Vagina (tissue), 2 donors: ENCODE measurements at places on chromosomes 3 and 15.
A peak's percentile ranks its signal among the peaks of the same experiment; 100 is the strongest.

GRCh38 chr15:44536302-44536961 is 515 bp upstream of the EIF3J start:
- peak overlapping the region; percentile 97 for H3K27ac ChIP-seq
- peaks cover 43% of the 10 kb centered on the region for H3K4me1 ChIP-seq
- H3K27me3 ChIP-seq: no peaks in the 10 kb centered on the region
- no peaks in the 10 kb centered on the region for H3K36me3 ChIP-seq
- H3K4me3 ChIP-seq: peak overlapping the region; percentile 64
- DNase-seq: no peak

DNA sequence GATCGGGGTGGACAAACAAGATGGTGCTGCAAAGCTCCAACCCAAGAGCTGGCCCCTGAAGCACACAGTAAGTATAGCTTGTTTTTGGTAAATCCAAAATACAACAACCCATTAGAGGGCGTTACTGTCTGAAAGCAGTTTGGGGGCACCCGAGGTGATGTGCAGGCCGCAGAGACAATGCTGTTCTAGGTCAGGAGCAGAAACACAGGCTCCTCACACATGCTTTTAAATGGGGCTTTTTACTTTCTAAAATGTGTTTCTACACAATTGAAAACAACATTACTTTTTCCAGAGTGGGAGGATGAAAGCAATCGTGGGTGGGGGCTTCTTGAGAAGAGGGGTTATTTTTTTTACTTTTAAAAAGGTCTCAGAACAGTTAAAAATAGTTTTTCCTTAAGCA is 1029.3 kb upstream of the CFAP20DC start:
- no peak overlapping the region for H3K27ac ChIP-seq
- no peak overlapping the region for H3K4me3 ChIP-seq
- DNase-seq: no peak
- H3K4me1 ChIP-seq: no peaks in the 10 kb centered on the region
- H3K36me3 ChIP-seq: no peaks in the 10 kb centered on the region

DNA sequence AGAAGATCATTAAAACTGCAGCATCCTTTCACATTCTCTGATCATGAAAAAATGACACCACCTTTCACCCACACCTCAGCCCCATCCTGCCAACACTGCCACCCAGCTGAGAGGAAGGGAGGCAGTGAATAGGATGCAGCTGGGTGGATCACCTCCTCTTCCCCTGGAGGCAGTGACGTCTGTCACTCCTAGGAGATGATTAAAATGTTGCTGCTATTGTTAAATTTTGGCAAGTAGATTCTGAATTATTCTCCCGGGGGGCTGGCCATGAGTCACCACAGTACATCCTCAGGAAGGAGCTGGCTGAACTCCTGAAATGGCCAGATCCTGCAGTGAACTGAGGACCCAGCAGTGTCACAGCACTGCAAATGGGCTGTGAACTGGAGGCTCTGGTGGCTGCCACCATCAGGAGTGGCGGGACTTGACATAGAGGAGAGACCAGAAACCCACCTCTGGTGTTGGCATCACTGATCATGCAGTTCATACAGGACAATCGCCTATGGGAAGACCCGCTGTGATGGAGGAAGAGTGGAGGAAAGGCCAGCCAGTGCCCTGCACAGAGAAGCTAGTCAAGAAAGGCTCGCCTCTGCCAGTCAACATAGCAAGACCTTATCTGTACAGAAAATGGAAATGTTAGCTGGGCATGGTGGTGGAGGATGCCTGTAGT is 199.1 kb downstream of the FAM43A start:
- no peak overlapping the region for H3K4me3 ChIP-seq
- no peaks in the 10 kb centered on the region for H3K36me3 ChIP-seq
- H3K4me1 ChIP-seq: peaks cover 16% of the 10 kb centered on the region

- no peak overlapping the region for H3K4me3 ChIP-seq
- DNase-seq: no peak
- H3K36me3 ChIP-seq: no peaks in the 10 kb centered on the region
- H3K27me3 ChIP-seq: no peaks in the 10 kb centered on the region
These were observed 40.1 kb upstream of the TAFA4 start for GRCh38 chr3:68972358-68972979.

- DNase-seq: no peak
- peaks cover 63% of the 10 kb centered on the region for H3K36me3 ChIP-seq
- H3K27ac ChIP-seq: no peak overlapping the region
These were observed 64.5 kb downstream of the NIPA2 start for GRCh38 chr15:22902981-22903380.

GRCh38 chr15:42775416-42775815 is 38.5 kb upstream of the CDAN1 start:
- peaks cover 9% of the 10 kb centered on the region for H3K36me3 ChIP-seq
- no peak overlapping the region for H3K4me3 ChIP-seq
- H3K27ac ChIP-seq: no peak overlapping the region
- DNase-seq: no peak
- H3K4me1 ChIP-seq: peaks cover 19% of the 10 kb centered on the region

DNA sequence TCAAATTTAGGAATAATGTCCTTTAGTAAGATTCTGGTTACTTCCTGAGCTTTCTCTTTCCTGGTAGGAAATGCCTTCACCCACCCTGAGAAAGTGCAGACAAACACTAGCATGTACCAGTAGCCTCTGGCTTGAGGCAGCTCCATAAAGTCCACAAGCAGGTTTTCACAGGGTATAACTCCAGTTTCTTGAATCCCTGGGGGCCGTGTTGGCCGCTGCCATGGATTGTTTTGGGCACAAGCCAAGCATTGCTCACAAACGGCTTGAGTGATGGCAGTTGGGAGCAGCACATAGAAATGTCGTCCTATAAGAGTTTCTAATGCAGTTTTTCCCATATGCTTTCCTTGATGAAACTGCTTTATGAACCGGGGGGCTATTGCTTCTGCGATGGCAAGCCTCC is 164.1 kb downstream of the STXBP5L start:
- H3K4me1 ChIP-seq: no peaks in the 10 kb centered on the region
- H3K27ac ChIP-seq: no peak overlapping the region
- no peak overlapping the region for H3K4me3 ChIP-seq
- H3K36me3 ChIP-seq: no peaks in the 10 kb centered on the region

- no peaks in the 10 kb centered on the region for H3K36me3 ChIP-seq
- H3K4me1 ChIP-seq: no peaks in the 10 kb centered on the region
- DNase-seq: no peak
These were observed 30.7 kb upstream of the CLRN1 start for GRCh38 chr3:151003029-151003767.

- DNase-seq: no peak
- no peak overlapping the region for H3K27ac ChIP-seq
- peaks cover 13% of the 10 kb centered on the region for H3K4me1 ChIP-seq
- H3K4me3 ChIP-seq: no peak overlapping the region
- no peaks in the 10 kb centered on the region for H3K36me3 ChIP-seq
These were observed 1.6 kb upstream of the DNAH12 start for GRCh38 chr3:57545636-57546268.

DNA sequence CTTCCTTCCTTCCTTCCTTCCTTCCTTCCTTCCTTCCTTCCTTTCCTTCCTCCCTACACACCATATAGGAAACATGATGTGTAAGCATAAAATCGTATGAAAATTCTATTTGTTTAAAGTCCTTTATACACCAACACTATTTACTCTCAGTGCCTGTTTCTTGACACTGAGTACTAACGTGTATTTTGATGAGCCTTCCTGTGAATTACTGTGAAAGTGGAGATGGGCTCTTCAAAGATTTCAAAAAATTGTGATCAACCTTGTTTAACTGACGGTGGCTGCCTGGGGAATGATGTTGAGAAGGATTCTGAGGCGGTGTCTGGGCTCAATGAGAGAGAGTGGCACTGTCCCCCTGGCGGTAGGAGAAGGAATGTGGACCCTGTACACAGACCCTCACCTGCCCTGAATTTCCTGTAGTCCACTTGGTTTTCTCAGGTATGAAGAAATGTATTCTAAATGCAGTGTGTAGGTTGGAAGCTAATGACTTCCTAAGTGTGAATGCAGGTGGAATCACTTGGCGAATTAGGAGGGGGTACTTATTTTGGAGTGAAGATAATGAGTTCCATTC is 237.9 kb downstream of the GAP43 start:
- no peaks in the 10 kb centered on the region for H3K36me3 ChIP-seq
- no peaks in the 10 kb centered on the region for H3K27me3 ChIP-seq
- no peaks in the 10 kb centered on the region for H3K4me1 ChIP-seq
- DNase-seq: no peak

DNA sequence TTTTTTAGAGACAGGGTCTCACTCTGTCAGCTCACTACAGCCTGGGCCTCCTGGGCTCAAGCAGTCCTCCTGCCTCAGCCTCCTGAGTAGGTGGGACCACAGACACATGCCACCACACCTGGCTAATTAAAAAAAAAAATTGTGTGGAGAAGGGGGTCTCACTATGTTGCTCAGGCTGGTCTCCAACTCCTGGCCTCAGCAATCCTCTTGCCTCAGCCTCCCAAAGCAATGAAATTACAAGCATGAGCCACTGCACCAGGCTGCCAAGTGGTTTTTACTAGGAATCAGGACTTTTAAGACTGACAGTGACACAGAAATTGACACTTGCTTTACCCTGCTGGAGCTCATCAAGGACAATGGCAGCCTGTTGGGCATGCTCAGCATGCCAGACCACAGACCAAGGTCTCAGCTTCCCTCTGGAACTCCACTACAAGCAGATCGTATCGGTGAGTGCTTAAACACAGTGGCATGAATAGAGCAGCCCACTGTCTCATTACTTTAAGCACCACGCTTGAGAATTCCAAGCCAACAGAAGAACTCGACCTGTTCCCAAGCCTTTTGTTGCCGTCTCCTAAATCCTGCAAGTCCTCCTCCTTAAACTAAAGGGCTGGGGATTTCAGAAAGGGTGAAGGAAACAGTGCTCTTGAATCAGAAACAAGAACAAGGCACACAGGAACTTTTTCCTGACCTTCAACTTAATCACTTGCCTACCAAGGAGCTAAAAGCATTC is 41.4 kb downstream of the EOMES start:
- H3K4me3 ChIP-seq: no peak overlapping the region
- no peaks in the 10 kb centered on the region for H3K36me3 ChIP-seq
- peak overlapping the region; percentile 50 for H3K27ac ChIP-seq
- no peak for DNase-seq
- peaks cover 23% of the 10 kb centered on the region for H3K4me1 ChIP-seq

DNA sequence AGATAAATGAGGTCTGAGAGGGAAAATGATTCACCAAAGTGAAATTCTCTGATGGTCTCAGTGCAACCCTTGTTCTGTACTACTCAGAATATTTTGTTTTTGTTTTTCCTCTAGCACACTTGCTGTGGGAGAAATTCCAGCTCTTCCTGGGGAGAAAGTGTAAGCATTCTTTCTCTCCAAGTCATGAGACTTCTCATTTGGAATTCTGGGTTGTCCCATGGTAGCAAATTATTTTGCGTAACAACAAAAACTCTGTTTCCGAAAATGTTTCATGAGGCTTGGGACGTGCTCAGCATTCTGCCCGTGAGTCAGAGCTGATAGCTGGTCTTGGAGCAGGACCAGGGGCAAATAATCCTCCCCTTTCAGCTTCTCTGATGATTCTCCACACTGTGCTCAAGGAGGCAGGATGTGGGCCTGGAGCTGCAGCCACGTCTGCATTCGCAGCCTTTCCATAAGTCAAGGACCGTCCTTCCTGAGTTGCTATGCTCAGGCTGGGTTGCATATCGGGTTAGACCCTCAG is 70.3 kb downstream of the SENP2 start:
- H3K27ac ChIP-seq: peak overlapping the region; percentile 94
- no peak for DNase-seq
- no peak overlapping the region for H3K4me3 ChIP-seq
- H3K36me3 ChIP-seq: no peaks in the 10 kb centered on the region

DNA sequence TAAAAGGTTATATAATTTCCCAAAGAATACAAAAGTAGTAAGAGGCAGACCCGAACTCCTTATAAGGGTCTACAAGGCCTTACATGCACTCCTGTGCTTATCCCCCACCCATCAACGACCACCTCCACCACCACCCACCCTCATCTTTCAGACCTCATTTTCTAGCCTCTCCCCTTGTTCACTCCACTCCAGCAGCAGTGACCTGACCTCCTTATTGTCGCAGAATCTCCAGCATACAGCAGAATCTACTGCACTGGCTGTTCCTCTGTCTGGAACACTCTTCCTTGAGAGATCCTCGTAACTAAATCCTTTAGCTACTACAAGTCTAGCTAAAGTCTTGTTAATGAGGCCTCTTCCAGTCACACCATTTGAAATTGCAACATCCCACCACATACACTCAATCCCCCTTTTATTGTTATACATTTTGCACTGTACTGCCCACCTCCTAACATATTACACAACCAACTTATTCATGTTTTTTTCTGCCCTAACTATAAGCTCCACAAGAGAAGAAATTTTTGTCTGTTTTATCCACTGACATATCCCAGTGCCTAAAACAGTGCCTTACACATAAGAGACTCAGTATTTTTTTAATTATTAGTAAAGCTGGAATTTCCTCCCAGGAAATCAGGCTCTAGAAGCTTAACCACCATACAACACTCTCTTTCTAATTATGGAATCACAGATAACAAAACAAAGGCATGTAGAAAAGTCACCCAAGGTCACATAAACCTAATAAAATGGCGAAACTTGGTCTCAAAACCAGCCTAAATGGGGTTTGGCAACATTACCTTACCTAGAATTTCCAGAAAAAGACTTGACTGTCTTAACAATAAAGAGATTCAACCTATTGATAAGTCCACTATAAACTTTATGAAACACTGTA is 40.2 kb downstream of the ZNF148 start:
- no peaks in the 10 kb centered on the region for H3K27me3 ChIP-seq
- DNase-seq: no peak
- peaks cover 36% of the 10 kb centered on the region for H3K4me1 ChIP-seq
- no peaks in the 10 kb centered on the region for H3K36me3 ChIP-seq
- H3K4me3 ChIP-seq: no peak overlapping the region

- DNase-seq: no peak
- no peak overlapping the region for H3K27ac ChIP-seq
- no peak overlapping the region for H3K4me3 ChIP-seq
- no peaks in the 10 kb centered on the region for H3K36me3 ChIP-seq
- peaks cover 36% of the 10 kb centered on the region for H3K4me1 ChIP-seq
- no peaks in the 10 kb centered on the region for H3K27me3 ChIP-seq
These were observed 121.5 kb downstream of the IGF1R start for GRCh38 chr15:98769867-98770266.

- H3K4me1 ChIP-seq: no peaks in the 10 kb centered on the region
- H3K36me3 ChIP-seq: no peaks in the 10 kb centered on the region
- H3K4me3 ChIP-seq: no peak overlapping the region
- no peak for DNase-seq
- H3K27ac ChIP-seq: no peak overlapping the region
- no peaks in the 10 kb centered on the region for H3K27me3 ChIP-seq
These were observed 142.8 kb upstream of the PLSCR5 start for GRCh38 chr3:146747928-146748327.

DNA sequence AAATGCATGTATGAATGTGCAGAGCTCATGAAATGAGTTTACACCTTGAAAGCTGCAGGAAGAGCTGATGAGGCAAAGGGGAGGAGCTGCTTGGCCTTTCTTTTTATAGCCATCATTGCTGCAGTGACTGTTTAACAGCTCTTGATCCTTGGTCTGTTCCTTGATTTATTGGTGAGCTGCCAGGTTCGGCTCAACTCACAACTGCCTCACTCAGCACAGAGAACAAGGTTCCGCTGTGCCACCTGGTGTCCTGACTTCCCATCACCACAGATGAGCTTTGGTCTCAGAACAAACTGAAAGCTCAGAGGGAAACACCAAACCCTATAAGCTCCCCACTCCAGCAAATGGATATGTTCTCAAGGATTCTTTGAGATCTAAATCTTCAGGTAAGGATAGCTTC is 626.1 kb downstream of the MAGI1 start:
- DNase-seq: no peak
- no peaks in the 10 kb centered on the region for H3K4me1 ChIP-seq
- H3K36me3 ChIP-seq: no peaks in the 10 kb centered on the region
- no peak overlapping the region for H3K27ac ChIP-seq
- H3K4me3 ChIP-seq: no peak overlapping the region
- H3K27me3 ChIP-seq: no peaks in the 10 kb centered on the region

- no peak overlapping the region for H3K4me3 ChIP-seq
- no peaks in the 10 kb centered on the region for H3K36me3 ChIP-seq
- no peaks in the 10 kb centered on the region for H3K27me3 ChIP-seq
- H3K4me1 ChIP-seq: peaks cover 30% of the 10 kb centered on the region
- H3K27ac ChIP-seq: peak overlapping the region; percentile 79
- DNase-seq: no peak
These were observed 118.3 kb upstream of the GALNT15 start for GRCh38 chr3:16056217-16056616.
